D341Med (cell line): ENCODE measurements at places on chromosomes 4 and X.
A peak's percentile ranks its signal among the peaks of the same experiment; 100 is the strongest.

DNA sequence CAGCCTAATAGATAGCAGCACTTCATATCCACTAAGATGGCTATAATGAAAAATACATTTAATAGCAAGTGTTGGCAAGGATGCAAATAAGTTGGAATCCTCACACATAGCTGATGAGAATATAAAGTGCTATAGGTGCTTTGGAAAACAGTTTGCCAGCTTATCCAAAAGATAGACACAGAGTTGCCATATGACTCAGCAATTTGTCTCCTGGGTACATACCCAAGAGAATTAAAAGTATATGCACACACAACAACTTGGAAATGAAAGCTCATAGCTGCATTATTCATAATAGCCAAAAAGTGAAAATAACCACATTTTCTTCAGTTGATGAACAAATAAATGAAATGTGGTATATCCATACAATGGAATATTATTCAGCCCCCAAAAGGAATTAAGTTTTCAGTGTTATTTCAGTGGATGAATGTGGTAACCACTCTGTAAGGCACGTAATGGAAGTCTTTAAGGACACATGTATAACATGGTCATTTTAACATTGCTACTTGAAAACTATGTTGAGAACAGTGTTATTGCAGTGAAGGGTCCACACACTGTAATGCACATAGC is 320.9 kb upstream of the ADGRL3 start:
- no peak for DNase-seq

GRCh38 chrX:52574416-52575275 is 57.8 kb upstream of the XAGE1B start:
- DNase-seq, result peak; percentile 44

- DNase-seq, result no peak
Measured at GRCh38 chr4:84389406-84389805, 109.7 kb downstream of the NKX6-1 start.

GRCh38 chr4:6660430-6660829 is 19.9 kb downstream of the MRFAP1 start:
- no peak for DNase-seq

GRCh38 chrX:71550578-71550977 is 17.7 kb downstream of the OGT start:
- no peak for DNase-seq

- no peak for DNase-seq
Measured at GRCh38 chrX:71618787-71619186, 476 bp upstream of the CXCR3 start.

DNA sequence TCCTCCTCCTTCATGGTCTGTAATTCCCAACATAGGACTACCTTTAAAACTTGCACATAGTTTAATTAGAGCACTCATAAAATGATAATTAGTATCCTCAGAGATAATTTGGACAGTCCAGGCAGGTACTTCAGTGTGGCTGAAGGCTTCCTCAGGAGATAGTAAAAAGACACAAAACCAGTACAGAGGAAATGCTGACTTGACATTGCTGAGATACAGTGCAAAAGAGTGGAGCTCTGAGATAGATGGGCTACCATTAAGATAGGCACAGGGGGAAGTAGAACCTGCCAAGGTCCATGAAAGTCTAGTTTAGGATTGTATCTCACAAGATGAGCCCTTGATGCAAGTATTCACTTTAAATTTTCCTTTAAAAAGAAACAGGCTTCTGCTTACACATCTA is 91.0 kb downstream of the USP9X start:
- no peak for DNase-seq

GRCh38 chrX:133741303-133741702 is 244.1 kb downstream of the GPC3 start:
- no peak for DNase-seq

DNA sequence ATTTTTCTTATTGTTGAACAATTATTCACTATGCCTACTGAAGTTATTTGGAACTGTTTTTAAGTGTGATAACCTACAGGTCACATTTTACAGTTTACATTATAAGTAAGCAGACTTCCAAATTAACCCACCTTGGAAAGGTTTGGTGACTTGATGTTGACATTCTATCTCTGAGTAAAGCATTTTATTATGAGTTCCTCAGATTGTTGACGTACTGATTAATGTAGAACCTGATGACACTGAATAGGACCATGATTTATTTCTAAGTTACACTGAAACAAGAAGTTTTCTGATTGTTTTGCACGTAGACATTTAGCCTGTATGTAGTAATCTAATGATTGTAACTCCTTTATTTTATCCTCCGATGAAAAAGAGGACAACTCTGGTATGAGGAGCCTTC is 17.0 kb upstream of the CXCL3 start:
- DNase-seq, result no peak

GRCh38 chr4:183139972-183140570 is 41.0 kb downstream of the WWC2 start:
- DNase-seq, result no peak

DNA sequence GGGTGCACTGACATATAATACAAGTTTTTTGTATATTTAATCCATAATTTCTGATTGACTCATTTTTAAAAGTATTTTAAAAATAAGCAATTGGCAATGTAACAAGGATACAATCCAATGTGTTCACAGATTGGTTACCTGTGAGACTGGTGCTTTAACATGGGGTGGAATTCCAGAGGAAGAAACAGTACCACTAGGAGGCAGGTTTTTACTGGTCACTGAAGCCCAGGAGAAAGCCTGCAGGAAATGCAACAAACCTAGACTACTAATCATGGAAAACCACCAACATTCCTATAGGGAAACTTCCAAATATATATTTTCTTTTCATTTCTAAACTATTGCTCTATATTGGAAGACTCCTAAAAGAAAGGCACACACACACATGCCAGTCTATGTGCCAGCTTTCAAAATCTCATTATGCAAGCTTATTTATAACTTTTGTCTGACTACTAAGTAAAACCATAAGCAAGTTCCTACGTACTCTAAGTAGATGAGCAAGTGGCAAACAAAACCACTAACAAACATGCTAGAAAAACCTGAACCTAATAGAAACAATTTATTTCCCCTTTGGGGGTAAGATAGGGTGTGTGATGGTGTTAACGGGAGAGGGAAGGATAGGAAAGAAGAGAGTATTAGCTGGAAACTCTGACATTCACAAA is 19.2 kb downstream of the G3BP2 start:
- DNase-seq, result peak; percentile 38

DNA sequence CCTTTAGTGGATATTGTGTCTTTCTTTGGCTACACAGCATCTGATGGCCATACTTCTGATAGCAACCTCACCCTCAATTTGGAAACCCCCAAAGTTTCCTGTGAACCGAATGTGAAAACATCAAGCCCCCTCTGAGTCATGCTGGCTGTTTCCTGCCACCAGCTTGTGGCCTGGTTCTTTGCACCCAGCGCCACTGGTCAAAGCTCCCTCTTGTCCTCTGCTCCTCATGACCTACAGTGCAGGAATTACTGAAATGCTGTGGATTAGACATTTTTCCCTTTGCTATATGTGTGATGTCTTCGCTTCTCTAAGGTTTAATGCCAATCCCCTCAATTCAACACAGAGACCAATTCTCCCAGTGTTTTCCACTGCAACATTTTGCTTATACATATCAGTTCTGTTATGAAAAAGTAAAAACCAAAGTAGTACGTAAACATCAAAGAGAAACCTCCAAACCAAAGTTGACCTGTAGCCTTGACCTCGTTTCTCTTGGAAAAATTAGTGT is 224.0 kb upstream of the TENM3 start:
- no peak for DNase-seq

DNA sequence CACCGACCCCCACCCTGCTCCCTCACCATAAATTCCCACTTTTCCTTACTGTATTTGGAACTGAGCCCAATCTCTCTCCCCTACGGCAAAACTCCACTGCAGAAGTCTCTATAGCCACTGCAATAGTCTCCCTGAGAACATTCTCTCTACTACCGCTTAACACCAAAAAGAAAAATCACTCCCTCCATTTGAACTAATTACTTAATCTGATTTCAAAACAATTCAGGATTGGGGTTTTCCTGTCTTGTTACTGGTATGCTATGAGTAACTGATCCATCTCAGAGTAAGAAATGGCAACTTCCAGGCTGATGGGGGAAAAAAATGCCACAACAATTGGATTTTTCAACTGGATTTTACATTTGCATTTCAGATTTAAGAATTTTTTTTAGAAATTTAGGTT is 5.8 kb downstream of the PAPSS1 start:
- no peak for DNase-seq

- peak; percentile 56 for DNase-seq
Measured at GRCh38 chr4:4439782-4440181, 52.9 kb downstream of the NSG1 start.
